ENCODE measurements at places on chromosomes 5 and 9.

DNA sequence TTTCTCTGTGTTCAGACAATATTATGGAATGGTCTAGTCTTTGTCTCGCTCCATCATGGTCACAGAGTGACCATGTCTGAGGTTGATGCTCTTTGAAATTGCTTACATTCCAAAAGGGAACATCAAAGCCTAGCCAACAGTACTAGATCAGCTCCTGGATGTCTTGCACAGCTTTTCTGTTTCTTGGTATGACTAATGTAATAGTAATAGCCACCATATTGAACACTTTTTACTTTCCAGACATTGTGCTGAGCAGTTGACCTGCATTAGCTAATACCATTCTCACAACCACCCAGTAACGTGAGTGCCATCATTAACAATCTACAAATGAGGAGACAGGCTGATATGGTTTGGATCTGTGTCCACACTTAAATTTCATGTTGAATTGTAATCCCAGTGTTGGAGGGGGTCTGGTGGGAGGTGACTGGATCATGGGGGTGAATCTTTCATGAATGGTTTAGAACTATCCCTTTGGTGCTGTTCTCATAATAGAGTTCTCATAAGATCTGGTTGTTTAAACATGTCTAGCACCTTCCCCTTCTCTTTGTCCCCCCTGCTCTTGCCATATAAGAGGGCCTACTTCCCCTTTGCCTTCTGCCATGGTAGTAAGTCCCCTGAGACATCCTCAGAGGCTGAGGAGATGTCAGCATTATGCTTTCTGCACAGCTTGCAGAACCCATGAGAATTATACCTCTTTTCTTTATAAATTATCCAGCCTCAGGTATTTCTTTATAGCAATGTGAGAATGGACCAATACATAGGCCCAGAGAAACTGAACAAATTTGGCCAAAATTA, 577.5 kb upstream of the CLINT1 start:
- DNase-seq: no peak

DNA sequence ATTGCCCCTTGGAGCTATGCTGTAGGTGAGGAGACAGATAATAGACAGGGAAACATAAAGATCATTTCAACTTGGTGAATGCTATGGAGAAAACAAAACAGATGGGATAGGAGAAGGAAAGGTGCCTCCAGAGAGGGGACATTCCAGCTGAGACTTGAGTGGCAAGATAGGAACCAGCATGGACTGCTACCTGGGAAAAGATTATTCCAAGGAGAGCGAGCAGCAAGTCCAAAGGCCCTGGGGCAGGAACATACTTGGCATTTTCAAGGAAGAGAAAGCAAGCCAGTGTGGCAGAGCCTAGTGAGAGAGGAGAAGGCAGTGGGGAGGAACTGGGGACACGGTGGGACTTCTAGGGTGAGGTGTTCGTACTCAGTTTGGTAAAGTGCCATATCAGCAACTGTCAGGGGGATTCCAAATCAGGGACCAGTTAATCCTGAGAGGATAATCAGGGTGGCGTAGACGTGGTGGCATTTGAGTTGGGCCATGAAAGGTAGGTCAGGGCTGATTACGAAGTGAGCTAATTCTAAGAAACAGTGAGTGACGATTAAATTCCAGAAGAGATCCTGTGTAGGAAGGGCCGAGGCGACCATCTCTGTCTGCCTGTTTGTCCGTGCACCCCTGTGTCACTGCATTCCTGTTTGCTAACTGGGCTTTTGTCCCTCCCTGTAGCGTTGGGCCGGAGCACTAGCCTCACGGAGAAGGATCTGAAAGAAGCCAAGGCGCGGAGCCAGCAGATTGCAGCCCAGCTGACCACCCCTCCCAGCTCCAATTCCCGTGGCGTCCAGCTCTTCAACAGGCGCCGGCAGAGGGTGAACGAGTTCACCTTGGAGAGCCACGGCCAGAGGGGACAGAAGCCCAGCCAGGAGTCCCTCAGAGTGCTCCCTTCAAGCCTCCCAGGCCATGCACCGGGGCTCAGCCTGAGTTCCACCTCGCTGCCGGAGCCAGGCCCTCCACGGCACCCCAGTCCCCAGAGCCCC, 7.1 kb downstream of the SYNPO start:
- no peak for DNase-seq

GRCh38 chr5:90226433-90227099, 183.0 kb downstream of the CETN3 start:
- DNase-seq: no peak

GRCh38 chr5:90055831-90056328, 353.7 kb downstream of the CETN3 start:
- DNase-seq: peak; percentile 73

DNA sequence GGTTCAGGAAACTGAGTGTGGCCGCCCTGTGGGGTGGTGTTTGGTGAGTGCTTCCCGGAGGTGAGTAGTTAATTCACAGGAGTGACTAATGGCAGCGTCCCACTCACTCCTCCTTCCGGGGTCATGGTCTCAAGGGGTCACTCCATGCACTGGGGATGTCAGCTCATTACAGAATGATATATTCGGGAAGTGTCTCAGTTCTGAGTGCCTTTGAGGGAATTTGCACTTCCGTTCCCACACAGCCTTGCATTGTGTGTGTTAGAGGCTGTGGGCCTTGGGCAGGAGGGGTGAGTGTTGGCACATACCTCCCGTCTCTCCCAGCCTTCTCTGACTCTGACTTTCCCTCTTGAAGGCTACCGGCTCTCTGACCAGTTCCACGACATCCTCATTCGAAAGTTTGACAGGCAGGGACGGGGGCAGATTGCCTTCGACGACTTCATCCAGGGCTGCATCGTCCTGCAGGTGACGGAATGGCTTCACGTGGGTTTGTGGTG, 10.5 kb upstream of the AHRR start:
- DNase-seq: no peak

GRCh38 chr9:1400983-1401382, 350.8 kb downstream of the DMRT2 start:
- no peak for DNase-seq

DNA sequence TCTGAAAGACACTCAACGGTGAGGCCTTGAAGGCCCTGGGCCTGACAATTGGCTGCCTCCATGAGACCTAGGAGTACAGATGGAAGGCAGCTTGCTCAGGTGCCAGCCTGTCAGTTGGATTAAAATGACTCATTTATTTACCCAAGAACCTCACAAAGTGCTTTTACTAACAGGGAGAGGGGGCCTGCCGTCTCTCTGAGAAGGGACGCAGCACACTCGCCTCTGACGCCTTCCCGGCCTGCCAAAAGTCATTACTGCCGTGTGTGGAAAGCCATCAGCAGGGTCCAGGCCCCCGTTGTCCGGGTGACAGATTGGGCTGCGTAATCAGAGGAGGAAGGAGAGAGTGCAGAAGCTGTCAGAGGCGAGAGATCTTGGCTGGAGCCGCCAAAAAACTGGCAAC, 32.4 kb downstream of the DDX31 start:
- DNase-seq: no peak

DNA sequence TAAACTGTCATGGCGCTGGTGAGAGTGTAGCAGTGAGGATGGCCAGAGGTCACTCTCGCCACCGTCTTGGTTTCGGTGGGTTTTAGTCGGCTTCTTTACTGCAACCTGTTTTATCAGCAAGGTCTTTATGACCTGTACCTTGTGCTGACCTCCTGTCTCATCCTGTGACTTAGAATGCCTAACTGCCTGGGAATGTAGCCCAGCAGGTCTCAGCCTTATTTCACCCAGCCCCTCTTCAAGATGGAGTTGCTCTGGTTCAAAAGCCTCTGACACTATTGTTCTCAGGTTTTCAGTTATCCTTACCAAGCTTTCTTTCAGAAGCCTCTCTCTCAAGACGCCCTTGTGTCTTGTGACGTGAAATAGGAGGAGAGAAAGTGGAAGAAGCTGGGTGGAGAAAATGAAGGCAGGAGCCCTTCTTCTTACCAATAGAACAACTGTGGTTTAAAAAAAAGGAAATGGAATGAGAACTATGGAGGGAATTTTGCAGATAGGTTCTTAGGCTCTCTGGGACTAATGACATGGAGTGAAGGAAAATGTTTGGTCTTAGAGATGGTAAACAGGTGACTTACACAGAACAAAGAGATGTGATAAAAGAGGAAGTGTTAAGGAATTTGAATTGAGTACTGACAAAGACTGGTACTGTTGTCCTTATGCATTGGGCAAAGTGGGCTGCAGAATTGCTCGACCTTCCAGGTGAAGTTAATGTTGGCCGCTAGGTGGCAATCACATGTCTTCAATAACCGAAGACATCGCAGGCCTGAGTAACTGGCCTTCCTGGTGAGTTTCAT, 133.3 kb upstream of the RAI14 start:
- DNase-seq: peak; percentile 63

DNA sequence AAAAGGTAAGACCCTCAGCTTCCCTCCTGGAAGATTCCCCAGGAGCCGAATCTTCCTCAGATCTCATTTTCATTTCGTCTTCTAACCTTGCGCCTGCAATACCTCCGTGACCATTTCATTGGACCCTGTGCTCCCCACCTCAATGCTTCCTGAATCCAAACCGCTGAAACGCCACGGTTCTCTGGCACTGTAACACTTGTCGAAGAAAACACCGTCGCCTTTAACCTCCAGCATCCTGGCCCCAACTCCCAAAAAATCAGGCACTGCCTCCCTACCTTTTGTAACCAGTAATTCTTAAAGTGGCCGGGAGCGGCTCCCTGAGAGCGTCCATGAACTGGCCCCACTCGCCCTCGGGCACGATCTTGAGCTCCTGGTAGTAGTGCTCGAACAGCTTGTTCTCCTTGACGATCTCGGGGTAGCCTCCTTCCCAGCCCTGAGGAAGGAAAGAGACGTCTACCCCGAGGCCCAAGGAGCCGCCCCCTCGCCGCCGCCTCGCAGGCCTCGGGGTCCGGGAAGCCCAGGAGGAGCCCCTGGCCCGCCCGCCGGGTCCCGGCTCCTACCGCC, 438 bp downstream of the NSUN2 start:
- DNase-seq: peak; percentile 57

DNA sequence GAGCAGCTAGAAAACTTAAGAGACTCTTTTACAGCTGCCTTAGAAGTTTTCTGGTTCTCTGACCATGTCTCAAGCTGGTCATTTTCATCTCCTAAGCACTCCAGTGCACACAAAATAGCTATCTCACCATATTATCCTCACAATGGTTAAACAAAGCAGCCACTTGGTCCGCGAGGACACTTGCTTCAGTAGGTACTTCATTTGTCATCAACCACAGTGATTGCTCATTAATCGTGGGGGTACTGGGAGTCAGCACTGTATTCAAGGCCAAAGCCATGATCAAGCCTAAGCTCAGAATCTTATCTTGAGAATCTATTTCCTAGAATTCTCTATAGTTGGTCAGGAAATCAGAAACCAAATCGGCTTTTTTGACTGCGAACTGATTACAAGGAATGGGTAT, 2.9 kb downstream of the ARL14EPL start:
- no peak for DNase-seq

- DNase-seq: no peak
These were observed 173.8 kb downstream of the MAST4 start for GRCh38 chr5:66769839-66770617.

DNA sequence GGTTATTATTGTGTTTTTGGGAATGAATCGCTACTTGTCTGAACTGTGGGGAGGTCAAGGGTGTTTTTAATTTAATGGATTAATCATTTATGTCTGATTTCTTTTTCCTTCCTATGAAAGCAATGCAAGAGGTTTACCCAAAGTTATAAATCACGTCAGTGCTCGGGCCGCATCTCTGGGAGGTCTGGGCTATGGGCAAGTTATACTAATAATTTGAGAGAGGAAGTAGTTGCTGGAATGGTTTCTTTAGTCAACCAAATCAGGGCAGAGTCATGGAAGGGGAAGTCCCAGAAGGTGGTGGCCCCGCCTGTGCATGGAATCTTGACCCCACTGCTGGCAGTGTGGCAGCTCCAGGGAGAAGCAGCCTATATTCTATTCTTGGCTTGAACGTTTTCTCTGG, 180.2 kb downstream of the HSPA4 start:
- peak; percentile 94 for DNase-seq

GRCh38 chr9:14159440-14160216, 154.3 kb downstream of the NFIB start:
- no peak for DNase-seq

DNA sequence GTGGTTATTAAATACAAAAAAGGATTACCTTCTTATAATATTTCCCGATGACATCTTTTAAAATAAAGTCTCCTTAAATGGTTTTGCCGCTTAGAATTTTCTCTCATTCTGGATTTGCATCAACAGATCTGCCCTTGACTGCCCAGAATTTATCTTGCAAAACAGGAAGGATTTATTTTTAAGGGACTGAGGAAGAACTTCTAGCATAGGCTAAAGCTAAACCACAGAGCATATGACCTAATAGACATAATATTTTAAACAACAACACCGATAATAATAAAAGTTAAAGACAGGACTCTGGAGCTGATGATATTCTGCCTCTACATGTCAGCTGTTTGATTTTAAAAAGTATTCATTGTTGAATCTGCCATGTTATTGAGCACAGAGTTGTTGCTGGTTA, 145.3 kb upstream of the ADCY2 start:
- no peak for DNase-seq

DNA sequence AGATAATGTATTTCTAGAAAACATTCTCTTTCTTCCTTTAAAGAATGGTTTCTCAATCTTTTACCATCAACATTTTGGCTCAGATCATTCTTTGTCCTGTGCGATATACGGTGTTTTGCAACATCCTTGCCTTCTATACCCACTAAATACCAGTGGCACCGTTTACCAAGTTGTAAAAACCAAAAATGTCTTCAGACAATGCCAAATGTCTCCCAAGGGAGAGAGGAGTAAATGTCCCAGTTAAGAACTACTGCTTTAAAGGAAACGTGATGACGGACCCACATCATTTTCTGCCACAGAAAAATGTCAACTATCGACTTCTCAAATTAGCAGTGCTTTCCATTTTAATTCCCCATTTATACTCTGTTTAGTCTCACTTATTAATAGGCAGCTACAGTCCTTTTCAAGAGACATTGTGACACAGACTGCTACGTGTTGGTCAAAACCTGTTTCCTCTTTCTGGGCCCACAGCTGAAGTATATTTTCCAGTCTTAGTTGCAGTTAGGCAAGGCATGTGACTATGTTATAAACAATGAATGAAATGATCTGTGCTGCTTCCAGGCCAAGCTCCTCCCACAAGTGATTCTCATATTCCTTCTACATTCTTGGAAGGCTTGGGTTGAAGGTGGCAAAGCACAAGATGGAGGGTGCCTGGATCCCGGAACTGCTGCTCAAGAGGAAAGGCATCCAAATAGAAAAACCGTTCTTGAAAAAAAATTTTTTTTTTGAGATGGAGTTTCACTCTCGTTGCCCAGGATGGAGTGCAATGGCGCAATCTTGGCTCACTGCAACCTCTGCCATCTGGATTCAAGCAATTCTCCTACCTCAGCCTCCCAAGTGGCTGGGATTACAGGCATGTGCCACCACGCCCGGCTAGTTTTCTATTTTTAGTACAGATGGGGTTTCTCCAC, 8.8 kb downstream of the PRXL2C start:
- DNase-seq: no peak

- no peak for DNase-seq
These were observed 1691.5 kb downstream of the MAT2B start for GRCh38 chr5:165196961-165197360.

DNA sequence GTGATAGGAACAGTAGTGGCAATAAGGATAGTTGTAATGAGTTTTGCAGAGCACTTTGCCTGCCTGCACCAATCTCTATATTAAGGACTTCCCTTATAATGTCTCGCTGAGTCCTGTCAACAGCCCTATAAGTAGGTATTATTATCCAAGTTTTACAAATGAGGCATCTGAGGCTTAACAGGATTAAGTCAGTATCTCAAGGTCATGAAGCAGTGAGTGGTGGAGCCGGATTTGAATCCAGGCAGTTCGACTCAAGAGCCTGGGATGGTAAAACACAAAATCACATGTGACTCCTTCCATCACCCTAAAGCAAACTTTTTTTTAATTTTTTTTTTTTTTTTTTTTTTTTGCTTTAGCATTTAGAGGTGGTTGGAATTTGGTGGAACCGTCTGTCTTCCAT, 59.0 kb upstream of the RARS1 start:
- no peak for DNase-seq

GRCh38 chr9:29966247-29966646, 2393.0 kb upstream of the C9orf72 start:
- no peak for DNase-seq
